Activated T-cell treated with anti-CD3 and anti-CD28 coated beads, Interleukin-2, amount 50 U/mL, for 4 hours (primary cell): ENCODE measurements at places on chromosomes 4 and X.

DNA sequence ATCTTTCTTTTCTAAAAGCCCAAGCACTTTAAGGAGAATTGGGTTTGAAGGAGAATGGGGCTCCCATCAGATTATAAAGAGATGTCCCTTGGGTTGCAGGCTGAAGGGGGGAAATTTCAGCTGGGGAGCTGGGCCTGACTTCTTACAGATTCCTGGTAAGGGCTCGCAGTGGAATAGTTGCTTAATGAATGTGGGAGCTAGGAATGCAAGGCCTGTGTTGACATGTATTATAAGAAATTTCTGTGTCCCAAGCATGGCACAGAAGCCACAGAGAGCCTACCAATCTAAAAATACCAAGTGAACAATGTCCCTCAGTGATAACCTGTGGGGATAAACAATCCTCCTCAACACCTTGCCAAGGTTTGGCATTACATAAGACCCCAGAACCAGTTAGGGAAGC lies 39.3 kb upstream of the WNK3 start:
- DNase-seq = no peak

- no peak for DNase-seq
Observed at GRCh38 chr4:101835121-101835904, 44.8 kb downstream of the BANK1 start.

- no peak for DNase-seq
Observed at GRCh38 chrX:38400389-38400910, 48.0 kb downstream of the OTC start.

- no peak for DNase-seq
Observed at GRCh38 chr4:177546745-177547144, 104.5 kb upstream of the AGA start.

DNA sequence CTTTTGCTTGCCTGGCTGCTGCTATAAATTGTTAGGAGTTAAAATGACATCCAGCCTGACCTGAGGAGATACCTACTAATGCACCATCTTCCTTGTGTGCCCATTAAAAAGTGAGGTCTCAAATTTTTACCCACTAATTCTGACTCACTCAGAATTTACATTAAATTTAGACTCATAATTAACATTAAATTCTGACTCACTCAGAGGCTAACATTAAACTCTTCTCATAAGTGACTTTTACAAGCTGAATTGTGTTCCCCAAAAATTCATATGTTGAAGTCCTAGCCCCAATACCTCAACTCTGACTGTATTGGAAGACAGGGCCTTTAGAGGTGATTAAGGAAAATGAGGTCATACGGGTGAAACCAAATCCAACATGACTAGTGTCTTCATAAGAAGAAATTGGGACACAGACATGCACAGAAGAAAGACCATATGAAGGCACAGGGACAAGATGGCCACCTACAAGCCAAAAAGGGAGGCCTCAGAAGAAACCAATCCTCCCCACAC lies 11.8 kb downstream of the CASP6 start:
- no peak for DNase-seq
